ENCODE measurements at places on chromosomes 6 and 20.

DNA sequence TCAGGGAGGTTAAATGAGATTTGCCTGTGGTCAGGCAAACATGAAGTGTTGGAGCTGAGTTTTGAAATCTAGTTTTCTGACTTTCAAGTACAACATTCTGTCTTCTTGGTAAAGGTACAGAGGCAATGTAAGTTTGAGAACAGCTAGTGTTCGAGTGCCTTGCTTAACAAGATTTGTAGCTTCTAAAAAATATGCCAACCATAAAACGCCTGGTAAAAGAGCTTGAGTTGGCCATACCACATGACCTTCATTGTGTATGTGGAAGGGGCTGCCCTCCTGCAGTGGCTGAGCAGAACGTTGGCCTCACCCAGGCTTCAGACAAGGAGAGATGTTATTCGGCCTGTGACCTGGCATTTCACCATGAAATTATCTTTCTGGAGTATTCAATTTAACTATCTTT, 86.5 kb downstream of the MAP7 start:
- no peak for DNase-seq

DNA sequence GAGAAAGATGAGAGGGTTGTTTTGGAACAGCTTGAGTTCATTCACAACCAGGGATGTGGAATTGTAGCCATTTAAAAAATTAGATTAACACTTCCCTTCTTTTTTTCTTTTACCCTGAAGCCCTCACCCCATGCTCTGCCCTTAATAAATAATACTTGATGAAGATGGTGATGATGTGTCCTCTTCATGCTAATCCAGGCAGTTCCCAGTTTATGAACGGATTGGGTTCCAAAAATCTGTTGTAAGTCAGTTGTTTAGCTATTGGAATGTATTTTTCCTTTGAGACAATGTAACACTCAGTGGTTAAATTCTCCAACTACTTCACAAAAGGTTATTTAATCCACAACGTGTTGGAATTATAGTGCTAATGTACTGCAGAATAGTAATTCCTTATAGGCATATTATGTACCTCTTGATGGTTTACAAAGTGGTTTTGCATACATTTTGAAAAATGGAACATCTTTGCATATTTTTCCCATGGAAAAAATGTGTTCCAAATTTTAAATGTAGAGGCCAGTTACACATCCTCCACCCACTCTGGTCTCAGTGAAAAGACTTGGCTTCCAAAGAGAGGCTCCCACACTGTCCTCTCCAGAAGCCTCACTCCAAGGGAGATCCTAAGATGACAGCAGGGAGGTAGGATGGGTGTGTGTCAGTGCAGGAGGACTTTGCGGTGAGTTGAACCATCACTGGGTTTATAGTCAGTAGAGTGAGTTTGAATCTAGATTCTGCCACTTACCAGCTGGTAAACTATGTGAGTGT, 45.8 kb upstream of the CEP162 start:
- no peak for DNase-seq

GRCh38 chr20:18052856-18053255, 4.9 kb downstream of the OVOL2 start:
- DNase-seq, result no peak

- no peak for DNase-seq
These were observed 3.7 kb upstream of the RFPL4B start for GRCh38 chr6:112343390-112343789.

GRCh38 chr20:2507875-2508630, 662 bp downstream of the ZNF343 start:
- DNase-seq, result no peak

- DNase-seq, result no peak
These were observed 121.6 kb downstream of the ADAT2 start for GRCh38 chr6:143328876-143329275.

- no peak for DNase-seq
These were observed 893.7 kb downstream of the TFAP2A start for GRCh38 chr6:9521152-9521530.

DNA sequence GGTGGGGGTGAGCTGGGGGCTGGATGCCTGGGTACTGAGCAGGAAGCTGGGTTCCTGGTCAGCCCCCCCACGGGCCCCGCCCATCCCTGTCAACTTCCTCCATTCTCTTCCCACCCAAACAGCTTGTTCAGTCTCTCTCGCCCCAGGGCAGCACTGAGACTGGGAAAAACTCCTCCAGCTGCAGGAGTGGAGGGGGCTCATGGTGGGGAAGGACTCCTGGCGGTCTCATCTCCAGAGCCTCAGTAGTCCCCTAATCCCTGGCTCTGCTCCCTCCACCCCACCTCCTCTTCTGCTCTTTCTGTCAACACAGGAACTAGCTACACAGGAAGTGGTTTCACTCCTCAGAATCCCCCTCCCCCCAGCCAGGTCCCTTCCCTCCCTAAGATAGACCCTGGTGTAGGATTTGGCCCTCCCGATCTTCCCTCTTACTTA, at the start of gene GPSM3:
Gene GPSM3 (minus strand): TSS at position 36 of the 432 bp plus-strand sequence. CDS start 130 bp downstream, outside the sequence.
- no peak for DNase-seq

DNA sequence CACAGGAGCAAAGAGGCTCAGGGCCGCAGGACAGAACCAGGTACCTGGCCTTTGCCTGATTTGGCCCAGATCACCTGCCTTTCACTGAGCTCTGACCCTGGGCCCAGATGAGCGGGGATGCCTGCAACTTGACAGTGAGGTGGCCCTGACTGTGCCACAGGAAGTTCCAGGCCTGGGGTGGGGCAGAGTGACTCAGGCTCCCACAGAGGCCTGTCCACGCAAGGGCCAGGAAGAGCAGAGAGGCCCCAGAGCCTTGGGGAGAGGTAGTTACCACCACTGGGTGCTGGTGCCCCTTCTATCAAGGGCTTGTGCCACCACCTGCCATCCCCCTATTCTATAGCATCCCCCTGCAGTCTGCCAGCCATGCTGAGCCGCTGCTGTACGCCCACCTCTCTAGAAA, 4.1 kb upstream of the NOL4L start:
- no peak for DNase-seq

- no peak for DNase-seq
These were observed 184.0 kb downstream of the GPX5 start for GRCh38 chr6:28709478-28710349.

DNA sequence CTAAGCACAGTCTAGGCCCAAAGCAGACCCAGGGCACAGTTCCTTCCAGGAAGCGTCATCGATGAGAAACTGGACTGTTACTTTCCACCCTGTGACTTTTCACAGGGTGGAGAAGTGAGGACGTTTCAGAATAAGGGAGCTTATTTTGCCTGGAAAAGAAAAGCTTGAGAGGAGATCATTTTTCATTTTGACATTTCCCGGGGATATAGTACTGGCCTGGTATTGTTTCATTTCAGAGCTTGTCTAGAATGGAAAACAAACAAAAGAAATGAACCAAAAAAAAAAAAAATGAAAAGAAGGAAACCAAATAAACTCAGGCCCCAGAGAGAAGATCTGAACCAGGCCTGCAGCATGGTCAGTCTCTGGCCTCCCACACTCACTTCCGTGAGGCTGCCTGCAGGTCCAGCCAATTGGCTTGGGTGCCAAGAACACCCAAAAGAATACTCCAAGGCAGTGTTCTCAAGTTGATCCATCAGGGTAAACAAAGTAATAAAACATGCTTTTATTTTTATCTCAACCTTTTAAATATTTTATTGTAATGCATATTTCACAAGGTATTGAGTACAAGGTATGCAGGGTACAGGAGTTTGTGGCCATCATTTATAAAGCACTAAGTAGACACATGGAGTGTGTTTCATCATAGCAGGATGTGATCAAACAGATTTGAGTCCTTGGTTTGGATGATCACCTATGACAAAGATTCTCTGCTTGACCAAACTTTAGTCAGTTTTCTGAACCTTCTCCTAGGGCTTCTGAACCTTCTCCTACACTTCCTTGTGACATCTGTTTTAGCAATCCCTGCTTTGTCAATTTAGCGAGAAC, 176.9 kb upstream of the GGTLC1 start:
- no peak for DNase-seq

DNA sequence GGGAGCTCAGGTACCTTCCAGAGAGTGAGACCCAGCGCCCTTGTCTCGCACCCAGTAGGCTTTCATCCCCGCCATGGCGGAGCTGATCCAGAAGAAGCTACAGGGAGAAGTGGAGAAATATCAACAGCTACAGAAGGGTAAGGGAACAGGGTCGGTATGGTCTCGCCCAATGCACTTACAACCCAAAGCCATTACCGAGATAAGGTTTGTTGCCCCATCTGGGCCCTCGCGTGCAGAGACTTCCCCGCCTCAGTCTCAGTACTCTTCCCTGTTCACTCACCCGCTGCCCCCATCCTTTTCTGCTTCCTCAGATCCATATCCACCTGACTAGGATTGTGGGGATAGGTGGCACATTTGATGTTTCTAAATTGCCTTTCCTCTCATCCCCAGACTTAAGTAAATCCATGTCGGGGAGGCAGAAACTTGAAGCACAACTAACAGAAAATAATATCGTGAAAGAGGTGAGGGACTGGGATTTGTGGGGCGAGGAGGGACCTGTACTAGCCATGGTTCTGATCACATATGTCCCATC, 449 bp downstream of the PFDN6 start:
- no peak for DNase-seq

DNA sequence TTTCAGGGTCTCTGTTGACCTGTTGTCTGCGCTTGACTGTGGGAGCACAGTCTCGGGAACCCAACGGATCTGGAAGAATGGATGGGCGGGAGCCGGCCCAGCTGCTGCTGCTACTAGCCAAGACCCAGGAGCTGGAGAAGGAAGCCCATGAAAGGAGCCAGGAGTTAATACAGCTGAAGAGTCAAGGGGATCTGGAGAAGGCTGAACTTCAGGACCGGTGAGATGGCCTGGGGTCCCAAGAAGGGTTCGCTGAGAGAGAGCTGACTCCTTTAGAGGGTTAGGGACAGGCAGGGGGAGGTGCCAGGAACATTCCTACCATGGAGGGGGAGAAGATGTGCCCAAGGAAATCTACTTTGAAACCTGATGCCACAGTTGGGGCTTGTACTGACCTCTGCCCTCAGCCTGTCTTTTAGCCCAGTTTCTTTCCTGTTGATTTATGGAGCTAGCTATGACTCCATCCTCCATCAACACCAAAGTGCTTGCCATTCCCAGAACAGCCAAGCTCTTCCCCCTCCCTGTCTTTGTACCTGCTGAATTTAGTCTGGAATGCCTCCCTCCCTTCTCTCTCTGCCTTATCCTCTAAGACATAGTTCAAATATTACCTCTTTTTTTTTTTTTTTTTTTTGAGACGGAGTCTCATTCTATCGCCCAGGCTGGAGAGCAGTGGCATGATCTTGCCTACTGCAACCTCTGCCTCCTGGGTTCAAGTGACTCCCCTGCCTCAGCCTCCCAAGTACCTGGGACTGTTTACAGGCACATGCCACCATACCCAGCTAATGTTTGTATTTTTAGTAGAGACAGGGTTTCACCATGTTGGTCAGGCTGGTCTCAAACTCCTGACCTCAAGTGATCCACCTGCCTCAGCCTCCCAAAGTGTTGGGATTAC, 12.2 kb downstream of the CEP250 start:
- no peak for DNase-seq

- DNase-seq, result no peak
These were observed 10.3 kb upstream of the MYB start for GRCh38 chr6:135170849-135171248.

DNA sequence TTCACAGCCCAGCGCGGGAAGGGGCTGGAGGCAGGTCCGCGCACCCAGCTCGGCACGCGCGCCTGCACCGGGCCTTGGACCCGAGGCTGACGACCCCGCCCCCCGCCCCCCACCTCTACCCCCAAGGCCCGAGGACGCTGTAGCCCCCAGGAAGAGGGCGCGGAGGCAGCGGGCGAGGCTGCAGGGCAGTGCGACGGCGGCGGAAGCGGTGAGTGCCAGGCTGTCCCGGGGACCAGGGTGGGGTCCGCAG, 1.2 kb downstream of the LIME1 start:
- no peak for DNase-seq

GRCh38 chr6:126540161-126540560, 200.2 kb downstream of the CENPW start:
- DNase-seq, result no peak

DNA sequence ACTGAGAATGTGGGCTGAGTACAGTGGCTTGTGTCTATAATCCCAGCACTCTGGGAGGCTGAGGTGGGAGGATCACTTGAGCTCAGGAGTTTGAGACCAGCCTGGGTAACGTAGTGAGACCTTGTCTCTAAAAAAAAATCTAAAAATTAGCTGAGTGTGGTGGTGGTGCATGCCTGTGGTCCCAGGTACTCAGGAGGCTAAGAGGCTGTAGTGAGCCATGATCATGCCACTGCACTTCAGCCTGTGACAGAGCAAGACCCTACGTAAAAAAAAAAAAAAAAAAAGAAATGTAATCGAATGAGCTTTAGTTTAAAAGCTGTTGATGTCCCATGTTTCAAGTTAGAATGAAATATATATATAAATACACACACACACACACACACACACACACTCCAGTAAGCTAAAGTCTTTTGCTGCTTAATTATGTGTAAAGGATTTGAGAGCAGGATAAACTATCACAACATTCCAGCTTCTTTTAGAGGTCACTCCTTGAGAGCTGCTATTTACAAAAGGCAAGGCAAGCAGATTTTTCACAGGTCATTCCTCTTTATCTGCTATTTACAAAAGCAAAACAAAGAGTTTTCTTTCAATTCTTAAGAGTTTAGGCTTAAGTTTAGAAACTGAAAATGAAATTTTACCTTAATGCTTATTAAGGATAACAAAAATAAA, 4.7 kb upstream of the MICAL1 start:
- no peak for DNase-seq

- DNase-seq, result no peak
These were observed 79.1 kb downstream of the TMEM242 start for GRCh38 chr6:157244175-157244574.

DNA sequence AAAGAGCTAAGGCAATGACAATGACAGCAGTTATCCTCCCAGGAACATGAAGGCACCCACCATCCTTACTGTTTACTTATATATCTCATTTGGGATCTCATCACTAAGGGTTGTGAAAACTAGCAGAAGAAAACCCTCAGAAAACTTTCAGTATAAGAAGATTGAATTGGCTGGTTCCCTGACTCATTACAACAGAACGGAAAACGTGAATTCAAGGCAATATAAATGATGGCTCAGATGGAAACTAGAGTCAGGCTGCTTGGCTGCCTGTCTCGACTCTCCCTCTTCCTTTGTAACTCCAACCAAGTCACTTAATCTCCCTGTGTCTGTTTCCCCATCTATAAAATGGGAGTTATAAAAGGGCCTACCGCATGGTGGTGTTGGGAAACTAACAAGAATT, 387.1 kb upstream of the JARID2 start:
- DNase-seq, result no peak

GRCh38 chr20:51769976-51770615, 1.9 kb upstream of the ATP9A start:
- DNase-seq, result no peak

GRCh38 chr6:136795996-136796395, 3.7 kb upstream of the MAP3K5 start:
- DNase-seq, result no peak
